ENCODE measurements at places on chromosomes 13 and 19. TPM values are rescaled to one million over a fixed set of nuclear protein-coding genes. Genes with fewer than 3 reads are reported as not detected.

DNA sequence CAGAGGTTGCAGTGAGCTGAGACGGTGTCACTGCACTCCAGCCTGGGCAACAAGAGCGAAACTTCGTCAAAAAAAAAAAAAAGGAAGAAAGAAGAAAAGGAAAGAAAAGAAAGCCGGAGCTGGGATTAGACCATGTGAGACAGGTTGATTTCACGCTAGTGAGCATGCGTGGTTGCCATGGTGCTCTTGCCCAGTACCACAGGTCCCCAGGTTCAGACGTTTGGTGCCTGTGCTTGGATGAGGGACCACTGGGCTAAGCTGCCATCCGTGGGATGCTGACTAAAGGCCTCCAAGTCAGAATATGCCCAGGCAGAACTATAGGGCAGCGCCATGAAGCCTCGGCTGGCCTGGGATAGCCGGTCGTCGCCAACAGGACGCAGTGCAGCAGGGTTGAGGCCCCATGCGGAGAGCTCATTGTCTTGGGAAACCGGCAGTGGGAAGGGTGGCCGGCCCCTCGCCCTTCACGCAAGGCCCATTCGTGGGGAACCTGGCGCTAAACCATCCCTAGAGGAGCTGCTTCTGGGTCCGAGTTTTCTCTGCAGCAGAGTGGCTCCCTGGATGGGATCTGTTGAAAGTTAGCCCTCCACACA lies 7.2 kb upstream of the TEX101 start:
- no peak for DNase-seq

- DNase-seq: no peak
These were observed 60.0 kb upstream of the LRCH1 start for GRCh38 chr13:46492946-46493345.

DNA sequence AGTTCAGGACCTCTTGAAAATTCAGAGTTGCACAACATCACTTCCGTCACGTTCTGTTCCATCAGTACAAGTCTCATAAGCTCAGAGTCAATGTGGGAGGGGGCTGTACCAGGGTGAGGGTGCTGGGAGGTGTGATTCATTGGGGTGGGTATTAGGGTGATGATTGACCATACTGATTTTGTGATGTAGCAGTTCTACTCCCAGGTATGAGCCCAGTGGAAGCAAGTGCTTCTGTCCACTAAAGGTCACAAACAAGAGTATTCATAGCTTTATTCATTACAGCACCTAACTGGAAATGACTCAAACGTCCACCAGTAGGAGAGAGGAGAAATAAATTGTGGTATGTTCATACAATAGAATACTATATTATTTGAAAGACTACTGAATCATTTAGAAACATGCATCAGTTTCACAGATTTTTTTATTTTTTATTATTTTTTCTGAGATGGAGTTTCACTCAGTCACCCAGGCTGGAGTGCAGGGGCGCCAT lies 12.1 kb upstream of the UPF3A start:
- no peak for DNase-seq

- no peak for DNase-seq
These were observed 21.8 kb upstream of the ZNF492 start for GRCh38 chr19:22612316-22612715.

DNA sequence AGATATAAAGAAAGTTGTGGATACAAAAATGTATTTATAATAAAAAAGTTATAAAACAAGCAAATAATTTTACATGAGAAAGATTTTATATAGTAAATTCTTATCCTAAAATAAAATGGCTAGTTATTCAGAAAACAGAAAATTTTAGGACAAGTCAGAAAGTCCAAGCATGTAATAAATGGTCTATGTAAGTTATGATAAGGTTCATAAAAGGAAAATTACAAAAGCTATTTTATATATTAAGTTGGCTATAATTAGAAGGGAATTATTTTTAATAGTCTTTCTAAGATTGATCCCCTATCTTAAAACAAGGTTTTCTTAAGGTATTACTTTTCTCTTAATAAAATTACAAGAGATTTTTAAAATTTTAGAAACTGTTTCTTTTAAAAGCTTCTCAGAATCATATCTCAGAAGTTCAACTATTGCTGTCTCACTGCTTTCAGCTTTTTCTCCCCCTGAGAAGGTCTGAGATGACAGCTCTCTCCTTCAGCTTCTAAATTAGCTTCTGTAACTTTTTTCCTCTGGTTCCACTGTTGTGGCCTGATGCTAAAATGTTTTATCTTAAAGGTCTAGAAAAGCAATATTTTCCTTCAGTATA lies 8.7 kb downstream of the CCDC169 start:
- DNase-seq: no peak

DNA sequence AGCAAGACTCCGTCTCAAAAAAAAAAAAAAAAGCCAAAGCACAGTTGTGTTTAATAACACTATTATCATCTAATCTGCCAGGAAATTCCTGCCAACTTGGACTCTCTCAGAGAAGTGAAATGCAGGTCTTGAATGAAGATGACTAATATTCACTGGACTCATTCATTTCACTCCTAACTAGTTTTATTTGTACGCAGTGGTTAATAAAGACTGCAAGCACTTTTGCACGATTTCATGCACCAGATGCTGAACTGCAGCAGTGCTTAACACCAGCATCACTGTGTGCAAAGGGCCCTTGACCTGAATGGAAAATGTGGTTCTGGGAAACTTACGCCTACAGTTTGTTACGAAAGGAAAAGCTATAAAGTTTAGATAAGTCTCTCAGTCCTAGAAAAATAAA lies 63.3 kb downstream of the DHRS12 start:
- no peak for DNase-seq

GRCh38 chr19:13778847-13779246 lies 4.6 kb downstream of the C19orf53 start:
- no peak for DNase-seq

DNA sequence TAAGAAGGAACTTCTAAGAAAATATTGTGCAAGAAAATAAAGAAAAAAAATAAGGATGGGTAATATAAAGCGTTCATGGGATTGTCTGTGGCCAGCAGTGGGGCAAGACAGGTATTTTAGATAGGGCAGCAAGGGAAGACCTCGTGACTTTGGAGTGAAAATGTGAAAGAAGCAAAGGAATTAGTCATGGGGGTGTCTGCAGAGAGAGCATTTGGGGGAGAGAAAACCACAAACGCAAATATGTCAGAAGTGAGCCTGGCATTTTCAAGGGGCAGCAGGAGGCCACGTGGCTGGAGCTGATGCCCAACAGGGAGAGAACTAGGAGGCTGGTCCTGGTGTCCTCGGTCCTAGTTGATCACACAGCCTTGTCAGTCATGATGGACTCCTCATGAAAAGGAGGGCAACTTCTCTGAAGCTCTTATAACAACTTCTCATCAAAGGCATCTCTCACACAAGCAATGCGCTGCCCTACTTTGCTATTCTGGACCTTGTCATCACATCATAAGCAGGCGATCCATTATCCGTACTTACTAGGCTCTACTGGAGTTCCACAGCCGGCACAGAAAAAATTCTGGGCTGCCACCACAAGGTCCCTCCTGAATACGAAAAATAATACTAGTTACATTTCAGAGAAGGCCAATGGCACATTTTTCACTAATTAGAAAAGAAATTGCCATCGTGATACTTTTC lies 31.0 kb downstream of the RUBCNL start:
- no peak for DNase-seq

DNA sequence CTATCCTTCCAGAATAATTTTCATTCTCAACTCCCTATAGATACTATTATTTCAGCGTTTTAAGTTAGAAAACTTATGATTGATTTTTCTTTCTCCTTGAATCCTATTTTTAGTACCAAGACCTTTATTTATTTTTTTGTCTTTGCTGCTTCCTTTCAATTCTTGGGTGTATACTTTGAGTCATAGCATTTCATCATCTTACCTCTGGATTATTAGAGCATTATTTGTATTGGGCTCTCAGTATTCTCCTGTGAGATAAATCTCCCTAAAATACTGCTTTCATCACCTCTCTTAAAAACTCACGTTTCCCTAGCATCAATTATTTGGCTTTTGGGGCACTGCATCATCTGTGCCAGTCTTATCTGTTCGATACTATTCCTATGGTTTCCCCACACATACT lies 222.8 kb downstream of the POSTN start:
- DNase-seq: no peak

DNA sequence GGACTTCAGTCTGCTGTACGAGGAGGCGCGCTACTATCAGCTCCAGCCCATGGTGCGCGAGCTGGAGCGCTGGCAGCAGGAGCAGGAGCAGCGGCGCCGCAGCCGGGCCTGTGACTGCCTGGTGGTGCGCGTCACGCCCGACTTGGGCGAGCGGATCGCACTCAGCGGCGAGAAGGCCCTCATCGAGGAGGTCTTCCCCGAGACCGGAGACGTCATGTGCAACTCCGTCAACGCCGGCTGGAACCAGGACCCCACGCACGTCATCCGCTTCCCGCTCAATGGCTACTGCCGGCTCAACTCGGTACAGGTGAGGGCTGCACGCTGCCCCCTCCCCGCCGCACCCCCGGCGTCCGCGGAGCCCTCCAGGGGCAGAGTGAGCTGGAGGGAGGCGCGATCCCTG lies 14.6 kb downstream of the KCTD15 start:
- DNase-seq: no peak

DNA sequence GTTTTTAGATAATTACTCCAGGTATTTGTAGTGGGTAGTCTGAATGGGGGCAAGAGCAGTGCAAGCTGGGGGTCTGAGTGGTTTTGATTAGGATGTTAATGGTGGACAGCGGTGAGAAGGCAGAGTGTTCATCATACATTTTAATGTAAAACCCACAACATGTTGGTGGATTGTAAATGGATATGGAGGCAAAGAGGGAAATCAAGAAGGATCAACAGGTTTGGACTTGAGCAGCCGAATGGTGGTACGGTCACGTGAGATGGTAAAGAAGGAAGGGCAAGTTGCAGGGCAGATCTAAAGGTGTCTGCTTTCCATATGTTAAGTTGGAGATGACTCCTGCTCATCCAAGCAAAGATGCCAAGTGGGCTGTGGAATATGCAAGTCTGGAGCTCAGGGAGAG lies 9.5 kb downstream of the ZNF30 start:
- no peak for DNase-seq

GRCh38 chr19:43755256-43755801 lies 567 bp upstream of the SMG9 start:
- peak; percentile 89 for DNase-seq

LRRC25 gene
- polyA plus RNA-seq: 1.5 TPM

F2RL3 gene
- 3.0 TPM for polyA plus RNA-seq

BORA gene
- polyA plus RNA-seq: 0.70 TPM

DEDD2 gene
- polyA plus RNA-seq: 21.6 TPM

RGL3 gene
- polyA plus RNA-seq: 16.1 TPM

All from right cardiac atrium (tissue), 5 donors.